Liver (tissue), 10 donors: ENCODE measurements at places on chromosomes 3 and 15. TPM values are rescaled to one million over a fixed set of nuclear protein-coding genes. Genes with fewer than 3 reads are reported as not detected.

GRCh38 chr3:21691036-21691435 lies 60.0 kb downstream of the ZNF385D start:
- no peak for DNase-seq
- no peaks in the 10 kb centered on the region for H3K36me3 ChIP-seq
- no peaks in the 10 kb centered on the region for H3K4me1 ChIP-seq
- H3K27ac ChIP-seq: no peak overlapping the region
- no peaks in the 10 kb centered on the region for H3K27me3 ChIP-seq

GRCh38 chr3:43178891-43179366 lies 73.0 kb upstream of the POMGNT2 start:
- no peak for DNase-seq
- no peaks in the 10 kb centered on the region for H3K36me3 ChIP-seq
- peaks cover 25% of the 10 kb centered on the region for H3K4me1 ChIP-seq
- no peak overlapping the region for H3K4me3 ChIP-seq
- H3K27me3 ChIP-seq: no peaks in the 10 kb centered on the region

DNA sequence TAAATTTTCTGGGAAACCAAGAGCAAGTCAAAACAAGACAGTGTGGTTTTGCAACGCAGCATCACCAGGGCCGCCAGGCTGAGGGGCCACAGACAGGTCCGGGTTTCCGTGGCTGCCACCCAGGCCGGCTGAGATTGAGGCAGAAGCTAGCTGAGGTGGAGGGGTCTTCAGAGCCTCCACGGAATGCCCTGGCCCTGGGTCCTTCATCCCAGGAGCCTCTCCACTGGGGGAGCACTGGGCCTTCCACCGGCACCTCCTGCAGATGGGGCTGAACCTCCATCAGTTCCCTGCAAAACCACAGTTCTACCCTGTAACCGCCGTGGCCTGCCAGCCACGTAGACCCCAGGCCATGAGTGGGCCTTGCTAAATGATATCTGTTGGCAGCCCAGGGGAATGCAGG lies 152.7 kb downstream of the CHSY1 start:
- H3K36me3 ChIP-seq: no peaks in the 10 kb centered on the region
- H3K27ac ChIP-seq: no peak overlapping the region

DNA sequence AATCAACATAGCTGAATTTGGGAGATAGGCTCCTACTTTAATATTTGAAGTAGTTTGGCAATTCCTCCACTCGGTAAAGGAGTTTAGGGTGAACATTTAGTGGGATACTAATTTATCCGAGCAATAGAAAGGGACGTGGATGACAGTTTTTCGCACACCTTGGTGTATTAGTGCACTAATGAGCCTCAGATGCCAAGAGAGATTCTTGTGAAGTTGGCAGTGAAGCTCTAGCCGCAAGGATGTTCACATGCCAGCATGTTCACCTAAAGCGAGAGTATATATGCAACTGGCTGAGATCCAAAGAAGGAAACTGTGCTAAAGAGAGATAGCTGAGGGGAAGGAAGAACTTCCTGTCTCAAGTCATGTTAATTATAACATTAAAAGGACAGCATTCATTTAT lies 58.5 kb downstream of the TGFBR2 start:
- DNase-seq: no peak
- no peak overlapping the region for H3K4me3 ChIP-seq
- no peak overlapping the region for H3K27ac ChIP-seq
- no peaks in the 10 kb centered on the region for H3K4me1 ChIP-seq
- no peaks in the 10 kb centered on the region for H3K27me3 ChIP-seq

DNA sequence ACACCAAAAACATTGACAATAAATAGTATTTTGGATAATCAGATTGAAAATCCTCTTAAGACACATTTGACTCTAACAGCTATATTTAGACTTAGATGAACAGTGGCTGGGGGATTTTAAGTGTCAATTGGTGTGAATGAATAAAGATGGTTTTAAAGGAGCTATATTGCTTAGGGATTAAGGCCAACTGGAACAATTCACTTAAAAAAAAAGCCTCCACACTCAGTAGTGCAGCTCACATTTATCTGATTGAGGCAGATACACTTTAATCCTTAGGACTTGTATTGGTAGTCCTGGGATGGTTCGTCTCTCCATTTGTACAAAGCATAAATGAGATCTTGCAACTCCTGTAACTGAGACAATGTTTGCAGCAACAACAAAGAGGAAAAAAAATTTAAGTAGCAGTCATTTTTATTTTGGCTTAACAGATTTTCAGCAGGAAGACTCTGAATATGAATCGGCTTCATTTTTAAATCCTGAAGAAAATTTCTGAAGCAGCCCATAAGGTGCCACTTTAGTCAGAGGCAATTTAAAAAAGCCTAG lies 112.0 kb downstream of the UACA start:
- H3K4me1 ChIP-seq: no peaks in the 10 kb centered on the region
- no peak for DNase-seq

DNA sequence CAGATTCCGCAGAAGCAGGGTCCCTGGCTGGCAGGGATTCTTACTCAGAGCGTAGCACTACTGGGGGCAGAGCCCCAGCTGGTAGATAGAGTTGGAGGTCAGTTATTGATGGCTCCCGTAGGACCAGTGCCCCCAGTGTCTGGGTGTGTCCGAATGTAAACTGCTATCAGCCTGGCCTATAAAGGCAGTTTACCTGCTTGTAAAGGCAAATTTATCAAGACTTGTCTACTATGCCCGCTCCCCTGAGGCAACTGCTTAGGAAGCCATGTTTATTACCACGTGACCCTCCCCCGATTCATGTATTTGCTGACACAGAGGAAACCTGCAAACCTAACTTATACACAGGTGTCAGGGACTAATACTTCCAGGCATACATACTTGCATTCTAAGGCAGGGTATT lies 607 bp upstream of the PPP1R14D start:
- H3K4me3 ChIP-seq: no peak overlapping the region
- H3K27me3 ChIP-seq: no peaks in the 10 kb centered on the region
- H3K27ac ChIP-seq: no peak overlapping the region
- no peaks in the 10 kb centered on the region for H3K36me3 ChIP-seq
- no peaks in the 10 kb centered on the region for H3K4me1 ChIP-seq

DNA sequence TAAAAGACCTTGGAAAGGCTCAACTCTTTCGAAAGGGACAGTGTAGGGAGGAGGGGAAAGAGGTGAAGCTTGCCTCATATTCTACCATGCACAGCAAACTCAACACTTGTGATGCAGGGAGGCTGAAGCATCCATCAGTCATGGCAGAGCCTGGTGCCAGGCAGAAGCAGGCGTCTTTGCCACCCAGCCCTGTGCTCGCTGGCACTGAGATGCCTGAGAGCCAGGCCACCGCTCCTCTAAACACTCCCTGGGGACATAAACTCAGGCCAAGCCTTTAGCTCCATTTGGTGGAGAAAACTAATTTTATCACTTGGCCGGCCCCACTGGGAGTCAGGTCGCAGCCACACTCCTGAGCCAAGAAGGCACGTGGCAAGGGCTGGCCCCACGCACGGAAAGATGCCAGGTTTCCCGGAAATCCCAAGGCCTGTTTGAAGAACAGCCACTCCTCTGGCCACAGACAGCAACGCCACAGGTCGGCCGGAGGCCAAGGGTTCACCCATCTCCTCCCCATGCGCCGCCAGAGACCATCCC lies 30.7 kb downstream of the XXYLT1 start:
- H3K27me3 ChIP-seq: no peaks in the 10 kb centered on the region
- DNase-seq: no peak
- H3K4me3 ChIP-seq: no peak overlapping the region
- no peak overlapping the region for H3K27ac ChIP-seq
- H3K4me1 ChIP-seq: no peaks in the 10 kb centered on the region
- no peaks in the 10 kb centered on the region for H3K36me3 ChIP-seq

- H3K27me3 ChIP-seq: no peaks in the 10 kb centered on the region
- H3K36me3 ChIP-seq: no peaks in the 10 kb centered on the region
- DNase-seq: no peak
- no peak overlapping the region for H3K27ac ChIP-seq
- no peak overlapping the region for H3K4me3 ChIP-seq
These were observed 86.9 kb upstream of the PLCL2 start for GRCh38 chr3:16797831-16798230.

GRCh38 chr3:11510356-11510755 lies 133.4 kb downstream of the VGLL4 start:
- no peak for DNase-seq
- no peak overlapping the region for H3K4me3 ChIP-seq
- no peak overlapping the region for H3K27ac ChIP-seq

- H3K36me3 ChIP-seq: no peaks in the 10 kb centered on the region
- H3K4me1 ChIP-seq: no peaks in the 10 kb centered on the region
- H3K27ac ChIP-seq: no peak overlapping the region
- DNase-seq: no peak
These were observed 10.5 kb upstream of the EPHA6 start for GRCh38 chr3:96803870-96804269.

Gene UTS2B
- total RNA-seq: not detected

Gene HTR3C
- not detected for total RNA-seq

Gene MME
- 4.9 TPM for total RNA-seq

Gene CHRNA7
- 0.08 TPM for total RNA-seq
